ENCODE measurements at places on chromosomes 5 and 9. TPM values are rescaled to one million over a fixed set of nuclear protein-coding genes. Genes with fewer than 3 reads are reported as not detected.

DNA sequence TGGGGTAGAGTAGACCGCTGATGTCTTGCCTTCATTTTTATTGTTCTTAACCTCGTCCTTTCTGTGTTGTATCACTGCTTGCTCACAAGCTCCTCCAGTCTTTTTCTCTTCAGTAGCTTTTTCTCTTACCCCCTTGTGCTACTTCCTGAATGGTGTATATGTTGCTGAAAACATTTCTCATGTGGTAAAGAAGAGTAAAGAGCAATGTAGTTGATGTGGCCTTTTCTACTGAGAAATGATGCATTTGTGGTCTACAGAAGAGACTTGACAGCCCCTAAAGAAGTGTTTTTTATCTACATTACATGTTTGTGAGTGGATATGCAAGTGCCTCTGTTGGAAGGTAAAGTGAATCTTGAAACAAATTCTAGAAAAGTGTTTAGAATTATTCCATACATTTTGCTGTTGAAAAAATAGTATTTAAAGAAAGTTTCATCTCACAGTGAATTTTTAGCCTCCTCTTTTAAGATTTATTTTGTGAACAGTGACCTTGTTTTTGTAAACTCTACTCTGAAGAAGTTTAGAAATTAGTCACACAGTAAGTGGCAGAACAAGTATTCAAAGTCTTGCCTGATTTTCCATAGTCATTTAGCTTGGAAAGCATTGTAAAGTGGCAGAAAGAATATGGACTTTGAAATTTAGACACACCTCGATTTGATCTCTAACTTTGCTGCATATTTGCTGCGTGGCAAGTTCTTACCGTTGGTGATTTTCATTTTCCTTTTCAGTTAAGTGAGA is 17.4 kb downstream of the CDC42SE2 start:
- no peak overlapping the region for H3K4me3 ChIP-seq
- H3K4me1 ChIP-seq = no peaks in the 10 kb centered on the region
- H3K27ac ChIP-seq = no peak overlapping the region
- no peaks in the 10 kb centered on the region for H3K36me3 ChIP-seq
- no peak for DNase-seq

- H3K4me1 ChIP-seq = no peaks in the 10 kb centered on the region
- H3K27me3 ChIP-seq = no peaks in the 10 kb centered on the region
- H3K27ac ChIP-seq = no peak overlapping the region
- no peak for DNase-seq
Measured at GRCh38 chr5:174945853-174946252, 221.5 kb downstream of the MSX2 start.

The PCDHB16 gene
- polyA plus RNA-seq = 0.29 TPM

The LHX3 gene
- polyA plus RNA-seq = not detected

The JAK2 gene
- polyA plus RNA-seq = 7.7 TPM

The TXNDC8 gene
- not detected for polyA plus RNA-seq

DNA sequence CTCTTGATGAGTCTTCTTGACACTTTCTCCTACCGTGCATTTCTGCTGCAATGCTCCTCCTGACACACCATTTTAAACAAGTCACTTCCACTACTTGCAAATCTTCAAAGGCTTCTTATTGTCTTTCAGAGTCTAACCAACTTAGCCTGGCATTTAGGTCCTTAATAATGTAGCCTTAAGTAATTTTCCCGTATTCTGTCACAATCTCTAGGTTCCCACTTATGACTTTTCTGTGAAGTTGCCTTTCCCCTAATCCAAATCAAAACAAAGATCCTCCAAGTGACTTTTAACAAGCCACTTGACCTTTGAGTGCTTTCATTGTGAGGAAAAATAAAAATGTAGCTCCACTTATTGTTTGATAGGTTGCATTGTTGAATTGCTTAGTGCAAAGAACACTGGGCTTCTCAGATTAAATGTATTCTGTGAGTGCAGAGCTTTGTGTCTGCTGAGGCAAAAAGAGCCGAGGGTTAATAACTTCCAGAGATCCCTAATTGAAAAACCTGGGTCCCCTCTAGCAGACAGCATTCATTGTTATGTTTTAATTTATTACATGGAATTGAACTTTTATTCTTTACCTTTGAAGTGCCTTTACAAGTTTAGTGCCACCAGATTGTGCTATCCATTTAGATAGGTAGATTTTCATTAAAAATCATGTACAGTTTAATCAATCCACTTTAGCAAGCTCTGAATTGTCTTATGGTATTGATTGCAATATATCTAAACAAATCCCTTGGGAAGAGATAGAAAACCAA is 341.7 kb upstream of the TYRP1 start:
- no peak overlapping the region for H3K27ac ChIP-seq
- no peaks in the 10 kb centered on the region for H3K27me3 ChIP-seq
- no peaks in the 10 kb centered on the region for H3K36me3 ChIP-seq

- no peak for DNase-seq
- no peaks in the 10 kb centered on the region for H3K4me1 ChIP-seq
- no peak overlapping the region for H3K4me3 ChIP-seq
- no peaks in the 10 kb centered on the region for H3K27me3 ChIP-seq
Measured at GRCh38 chr5:107464416-107464815, 206.3 kb downstream of the EFNA5 start.

Data from sigmoid colon (tissue), 7 donors.